ENCODE measurements at places on chromosomes 11 and 22.
A peak's percentile ranks its signal among the peaks of the same experiment; 100 is the strongest.

DNA sequence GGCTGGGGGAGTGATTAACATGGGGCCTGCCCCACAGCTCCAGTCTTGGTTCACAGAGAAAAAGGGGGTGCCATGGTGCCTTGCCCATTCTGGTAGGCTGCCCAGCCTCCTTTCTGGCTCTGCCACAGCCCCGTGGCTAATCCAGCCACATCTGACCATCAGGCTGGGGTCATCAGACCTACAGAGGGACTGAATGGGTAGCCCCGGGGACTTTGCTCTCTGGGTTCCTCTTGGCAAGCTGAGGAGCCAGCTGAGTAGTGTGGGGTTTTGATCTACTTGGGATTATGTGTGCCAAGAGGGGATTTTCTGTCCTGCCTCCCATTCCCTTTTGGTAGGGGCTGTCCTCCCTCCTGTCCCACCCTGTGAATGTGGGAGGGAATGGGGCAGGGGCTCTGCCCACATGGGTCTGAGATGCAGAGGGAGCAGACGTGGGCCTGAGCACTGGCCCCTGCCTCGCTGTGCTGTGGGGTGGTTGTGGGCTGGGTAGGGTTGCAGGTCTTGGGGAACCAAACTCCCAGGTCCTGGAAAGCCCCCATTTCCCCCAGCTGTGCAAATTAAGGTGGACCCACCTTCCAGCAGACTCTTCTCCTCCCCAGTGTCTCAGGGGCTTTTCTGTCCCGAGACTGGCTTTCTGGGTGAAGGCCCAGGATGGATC lies 32.0 kb downstream of the CD82 start:
- no peak for DNase-seq

DNA sequence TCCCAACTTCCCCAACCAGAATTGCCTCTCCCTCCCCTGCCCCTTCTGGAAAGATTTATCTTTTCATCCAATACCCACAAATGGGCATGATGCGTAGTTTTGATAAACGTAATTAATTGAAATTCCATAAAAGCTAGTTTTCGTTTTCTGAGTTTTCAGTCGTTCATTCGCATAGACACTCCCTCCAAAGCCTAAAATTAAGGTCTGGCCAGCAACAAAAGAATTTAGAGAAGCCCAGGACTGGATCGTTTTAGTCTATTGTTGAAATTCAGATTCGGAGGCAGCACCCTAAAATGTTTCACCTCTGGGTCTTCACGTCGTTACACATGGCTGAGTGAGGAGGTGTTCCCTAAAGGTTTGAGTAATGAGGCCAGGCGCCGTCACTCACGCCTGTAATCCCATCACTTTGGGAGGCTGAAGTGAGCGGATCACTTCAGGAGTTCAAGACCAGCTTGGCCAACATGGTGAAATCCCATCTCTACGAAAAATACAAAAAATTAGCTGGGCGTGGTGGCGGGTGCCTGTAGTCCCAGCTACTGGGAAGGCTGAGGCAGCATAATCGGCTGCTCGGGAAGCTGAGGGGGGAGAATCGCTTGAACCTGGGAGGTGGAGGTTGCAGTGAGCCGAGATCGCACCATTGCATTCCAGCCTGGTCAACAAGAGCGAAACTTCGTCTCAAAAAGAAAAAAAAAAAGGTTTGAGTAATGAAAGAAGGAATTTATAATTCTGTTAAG lies 589 bp upstream of the NDUFC2 start:
- DNase-seq: no peak

DNA sequence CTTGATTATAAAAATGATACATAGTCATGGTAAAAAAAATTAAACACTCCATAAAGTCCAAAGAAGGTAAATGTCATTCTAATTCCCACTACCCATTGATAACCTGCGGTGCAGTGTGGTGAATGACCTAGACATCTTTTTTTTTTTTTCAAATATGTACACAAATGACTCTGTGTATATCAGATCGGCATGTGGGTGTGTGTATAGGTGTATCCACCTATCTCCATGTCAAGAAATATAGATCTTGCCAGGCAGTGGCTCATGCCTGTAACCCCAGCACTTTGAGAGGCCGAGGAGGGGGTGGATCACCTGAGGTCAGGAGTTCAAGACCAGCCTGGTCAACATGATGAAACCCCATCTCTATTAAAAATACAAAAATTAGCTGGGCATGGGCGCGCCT lies 18.4 kb upstream of the CBX6 start:
- no peak for DNase-seq

DNA sequence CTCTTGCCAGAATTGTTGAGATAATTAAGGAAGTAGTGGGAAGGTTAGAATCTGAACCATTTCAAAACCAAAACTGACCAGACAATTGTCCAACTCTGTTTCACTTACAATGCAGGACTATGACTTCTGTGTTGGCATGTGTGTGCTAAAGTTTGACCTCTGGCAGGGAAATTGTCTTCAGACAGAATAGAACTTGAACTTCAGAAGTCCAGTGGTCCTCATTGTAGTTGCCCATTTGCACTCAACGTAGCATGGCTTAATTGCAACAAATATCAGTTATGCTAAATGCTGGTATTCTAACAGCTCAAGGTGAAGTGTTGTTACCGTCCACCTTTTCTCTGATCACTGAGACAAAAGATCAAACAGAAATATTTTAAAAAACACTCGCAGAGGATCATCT lies 47.2 kb downstream of the BLID start:
- DNase-seq: no peak

GRCh38 chr11:95668131-95668530 lies 121.5 kb downstream of the FAM76B start:
- no peak for DNase-seq

DNA sequence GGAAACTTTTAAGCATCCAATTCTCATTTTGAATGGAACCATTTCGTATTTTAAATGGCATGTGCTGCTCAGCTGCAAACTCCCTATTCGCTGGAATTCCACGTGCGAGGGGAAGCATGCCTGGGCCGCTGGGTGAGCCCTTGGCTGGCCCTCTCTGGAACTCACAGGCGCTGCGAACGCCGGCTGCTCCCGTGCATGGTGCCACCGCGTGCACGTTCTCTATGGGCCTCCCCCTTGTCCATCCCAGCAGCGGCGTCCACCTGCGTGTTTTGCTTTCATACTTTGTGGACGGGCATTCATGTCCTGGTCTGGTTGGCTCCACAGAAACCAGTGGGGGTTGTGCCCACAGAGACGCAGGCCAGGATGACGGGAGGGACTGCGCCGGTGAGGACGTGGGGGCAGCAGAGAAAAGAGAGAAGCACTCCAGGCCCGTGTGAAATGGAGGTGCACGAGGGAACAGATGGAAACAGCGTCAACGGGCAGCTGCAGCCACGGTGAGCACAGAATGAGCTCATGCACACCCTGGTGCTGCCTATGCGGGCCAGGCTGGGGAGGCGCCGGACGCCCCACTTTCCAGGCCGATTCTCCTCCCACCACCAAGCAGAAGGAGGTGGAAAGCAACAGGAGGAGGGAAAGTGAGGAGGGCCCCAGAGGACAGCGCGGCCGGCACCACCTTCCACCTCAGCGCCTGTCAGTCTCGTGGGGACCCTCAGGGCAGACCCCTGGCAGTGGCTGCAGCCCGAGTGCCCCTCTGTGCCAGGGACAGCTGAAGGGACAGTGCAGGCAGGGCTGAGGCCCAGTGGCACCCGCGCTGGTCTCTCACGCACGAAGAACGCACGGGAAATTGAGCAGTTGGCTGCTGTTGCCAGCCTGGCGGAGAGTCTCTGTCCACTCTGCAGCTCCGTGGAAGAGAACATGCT lies 29.1 kb downstream of the TOLLIP start:
- no peak for DNase-seq

DNA sequence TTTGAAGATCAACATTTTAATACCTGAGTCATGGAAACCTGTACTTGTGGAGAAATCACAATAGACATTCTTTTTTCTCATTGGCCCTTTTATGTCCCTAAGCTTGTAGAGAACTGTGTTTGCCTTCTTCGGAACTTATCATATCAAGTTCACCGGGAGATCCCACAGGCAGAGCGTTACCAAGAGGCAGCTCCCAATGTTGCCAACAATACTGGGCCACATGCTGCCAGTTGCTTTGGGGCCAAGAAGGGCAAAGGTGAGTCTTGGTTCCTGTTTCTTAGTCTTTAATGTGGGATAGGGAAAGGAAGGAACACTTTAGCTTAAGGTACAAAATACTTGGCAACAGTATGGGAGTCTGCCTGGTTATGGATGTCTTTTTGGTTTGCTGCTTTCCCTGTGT lies 44.2 kb downstream of the CTNND1 start:
- DNase-seq: no peak

GRCh38 chr11:69928975-69929374 lies 109.8 kb upstream of the FGF3 start:
- DNase-seq: no peak

DNA sequence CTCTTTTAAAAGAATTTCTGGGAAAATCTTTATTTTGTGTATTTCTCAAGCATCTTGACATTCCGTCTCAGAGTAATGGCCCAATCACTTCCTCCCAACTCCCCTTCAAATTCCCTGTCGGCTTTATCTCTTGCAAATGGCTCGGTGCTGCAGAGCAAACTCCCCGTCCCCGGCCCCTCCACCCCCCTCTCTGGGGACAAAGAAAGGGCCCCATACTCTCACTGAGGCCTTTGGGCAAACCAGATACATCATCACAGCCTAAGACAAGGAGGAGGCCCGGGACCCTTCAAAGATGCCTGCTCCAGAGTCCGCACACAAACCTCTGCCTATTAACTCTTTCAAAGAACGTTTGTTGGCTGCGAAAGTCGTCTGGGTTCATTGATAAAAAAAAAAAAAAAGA lies 3.9 kb upstream of the SMIM38 start:
- DNase-seq: no peak

- no peak for DNase-seq
Observed at GRCh38 chr22:35437049-35437448, 37.1 kb downstream of the MCM5 start.

DNA sequence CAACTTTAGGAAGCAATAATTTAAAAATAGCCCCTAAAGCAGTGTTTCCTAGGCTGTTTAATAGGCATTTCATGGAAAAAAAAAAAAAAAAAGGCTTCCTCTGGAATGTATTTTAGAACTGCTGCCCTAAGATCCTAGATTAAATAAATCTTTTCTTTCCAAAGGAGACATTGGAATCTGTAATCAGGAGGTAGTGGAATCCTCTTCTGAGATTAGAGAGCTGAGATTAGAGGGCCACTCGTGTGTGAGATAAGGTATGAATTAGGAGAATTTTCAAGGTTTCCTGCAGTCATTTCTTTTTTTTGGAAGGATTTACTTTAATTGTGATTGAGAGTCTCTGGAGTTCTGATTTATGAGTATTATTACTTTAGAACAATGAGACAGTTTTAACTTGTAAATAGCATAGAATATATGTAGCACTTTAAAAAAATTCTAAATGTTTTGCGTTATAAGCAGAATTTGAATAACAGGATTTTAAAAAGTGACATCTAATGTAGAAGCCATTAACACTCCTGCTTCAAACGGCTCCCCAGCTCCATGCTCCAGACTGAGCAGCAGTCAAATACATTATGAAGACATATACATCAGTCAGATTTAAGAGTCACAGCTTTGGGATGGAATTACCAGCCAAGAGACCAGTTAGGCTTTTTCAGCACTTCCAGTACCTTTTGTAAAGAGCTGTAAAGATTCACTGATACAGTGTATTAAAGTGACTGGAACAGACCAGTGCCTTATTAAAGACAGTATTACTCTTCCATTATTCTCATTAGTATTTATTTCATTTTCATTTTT lies 5.0 kb downstream of the EED start:
- no peak for DNase-seq

- DNase-seq: no peak
Observed at GRCh38 chr22:36913427-36914389, at the start of gene CSF2RB. Gene CSF2RB, plus strand, starts transcription at chr22:36913628. Its CDS starts 8,580 bp downstream, at chr22:36922208.

DNA sequence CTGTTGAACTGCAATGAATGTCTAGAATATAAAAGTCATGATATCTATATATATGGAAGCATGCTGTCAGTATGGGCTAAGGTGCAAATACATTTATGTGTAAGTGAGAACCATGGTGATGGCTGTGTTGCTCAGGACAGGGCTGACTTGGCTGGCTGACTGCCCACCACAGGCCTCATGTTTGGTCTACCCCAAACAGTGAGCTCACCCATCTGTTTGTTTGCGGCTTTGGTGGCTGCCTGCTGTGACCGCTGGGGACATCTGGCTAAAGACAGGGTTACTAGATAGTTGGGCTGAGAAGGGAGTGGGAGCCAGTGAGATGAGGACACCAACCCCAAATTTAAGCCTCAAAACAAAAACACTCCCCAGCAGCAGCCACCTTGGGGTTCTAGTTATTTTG lies 6.3 kb downstream of the CD44 start:
- no peak for DNase-seq

DNA sequence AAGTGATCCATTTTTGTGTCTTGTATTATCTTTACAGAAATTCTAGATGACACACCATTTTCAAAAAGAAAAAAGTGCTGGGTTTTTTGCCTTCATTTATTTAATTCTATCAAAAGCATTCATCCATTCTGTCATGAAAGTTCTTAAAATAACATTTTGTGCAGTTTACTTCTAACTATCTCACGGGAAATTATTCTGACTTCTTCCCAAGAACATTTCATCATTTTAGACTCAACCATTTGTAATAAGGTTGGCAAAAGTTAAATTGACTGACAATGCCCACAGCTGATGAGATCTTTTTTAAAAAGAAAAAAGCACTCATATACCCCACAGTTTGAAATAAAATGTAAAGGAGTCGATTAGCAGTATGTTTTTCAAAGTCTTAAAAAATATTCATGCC lies 68.5 kb downstream of the SBF2 start:
- no peak for DNase-seq

- no peak for DNase-seq
Observed at GRCh38 chr22:39236321-39237317, 8.2 kb downstream of the PDGFB start.

DNA sequence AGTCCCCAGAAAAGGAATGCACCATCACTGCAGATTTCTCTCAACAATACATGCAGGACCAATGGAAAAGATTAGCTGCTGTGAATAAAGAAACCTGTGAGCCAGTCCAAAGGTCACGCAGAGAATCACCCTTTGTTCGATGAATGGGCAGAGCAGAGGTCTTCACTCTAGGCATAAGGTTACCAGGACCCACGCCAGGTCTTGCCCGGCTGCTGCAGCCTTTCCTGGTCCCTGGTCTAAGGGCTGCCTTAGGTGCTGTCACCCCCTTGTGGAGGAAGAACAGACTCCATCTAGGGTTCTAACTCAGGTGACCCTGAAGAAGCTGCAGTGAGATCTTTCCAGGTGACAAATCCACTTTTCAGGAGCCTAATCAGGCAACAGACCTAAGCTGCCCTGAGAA lies 29.0 kb upstream of the NAP1L4 start:
- DNase-seq: peak; percentile 12

- no peak for DNase-seq
Observed at GRCh38 chr11:60305906-60306619, 21.0 kb upstream of the MS4A6E start.

GRCh38 chr11:72840780-72841179 lies 26.6 kb downstream of the ATG16L2 start:
- no peak for DNase-seq

- DNase-seq: no peak
Observed at GRCh38 chr22:39419096-39419495, 19.5 kb downstream of the TAB1 start.

- DNase-seq: no peak
Observed at GRCh38 chr11:77175869-77176539, 48.0 kb downstream of the MYO7A start.

- DNase-seq: no peak
Observed at GRCh38 chr11:113199866-113200265, 114.5 kb upstream of the TTC12 start.
